Activated CD8-positive, alpha-beta memory T cell treated with anti-CD3 and anti-CD28 coated beads, Interleukin-2, amount 50 U/mL, for 4 hours (primary cell): ENCODE measurements at places on chromosomes 13 and 19.

DNA sequence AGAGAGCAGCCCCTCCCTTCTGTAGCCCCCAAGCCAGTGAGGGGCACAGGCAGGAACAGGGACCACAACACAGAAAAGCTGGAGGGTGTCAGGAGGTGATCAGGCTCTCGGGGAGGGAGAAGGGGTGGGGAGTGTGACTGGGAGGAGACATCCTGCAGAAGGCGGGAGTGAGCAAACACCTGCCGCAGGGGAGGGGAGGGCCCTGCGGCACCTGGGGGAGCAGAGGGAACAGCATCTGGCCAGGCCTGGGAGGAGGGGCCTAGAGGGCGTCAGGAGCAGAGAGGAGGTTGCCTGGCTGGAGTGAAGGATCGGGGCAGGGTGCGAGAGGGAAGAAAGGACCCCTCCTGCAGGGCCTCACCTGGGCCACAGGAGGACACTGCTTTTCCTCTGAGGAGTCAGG is 4.2 kb downstream of the KLK3 start:
- DNase-seq = no peak

GRCh38 chr13:100403675-100404074 is 184.9 kb downstream of the GGACT start:
- DNase-seq = no peak

- peak; percentile 59 for DNase-seq
These were observed 10.9 kb upstream of the ADGRE5 start for GRCh38 chr19:14370169-14370939.

- no peak for DNase-seq
These were observed 3.3 kb upstream of the USP12 start for GRCh38 chr13:27174766-27175455.

- DNase-seq = no peak
These were observed at the start of gene PNMA8B for GRCh38 chr19:46495786-46496099. PNMA8B (minus strand) TSS chr19:46495867; CDS start chr19:46495465, 402 bp downstream.

DNA sequence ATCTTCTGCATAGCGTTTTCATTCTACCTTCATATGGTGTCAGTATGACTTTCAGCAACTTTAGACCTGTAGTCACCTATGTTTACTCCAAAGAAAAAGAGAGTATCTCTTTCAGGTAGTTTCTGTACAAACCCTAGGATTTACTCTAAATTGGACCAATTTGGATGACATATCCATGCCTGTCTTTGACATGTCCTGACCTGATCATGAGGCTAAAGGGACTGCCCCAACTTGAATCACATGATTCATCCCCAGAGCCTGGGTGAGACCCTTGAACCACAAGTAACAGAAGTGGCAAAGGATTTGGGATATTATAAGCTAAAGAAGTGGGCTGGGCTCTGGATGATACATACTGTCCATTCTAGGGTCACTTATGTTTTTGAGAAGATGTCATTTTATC is 124.5 kb upstream of the CSNK1A1L start:
- no peak for DNase-seq

DNA sequence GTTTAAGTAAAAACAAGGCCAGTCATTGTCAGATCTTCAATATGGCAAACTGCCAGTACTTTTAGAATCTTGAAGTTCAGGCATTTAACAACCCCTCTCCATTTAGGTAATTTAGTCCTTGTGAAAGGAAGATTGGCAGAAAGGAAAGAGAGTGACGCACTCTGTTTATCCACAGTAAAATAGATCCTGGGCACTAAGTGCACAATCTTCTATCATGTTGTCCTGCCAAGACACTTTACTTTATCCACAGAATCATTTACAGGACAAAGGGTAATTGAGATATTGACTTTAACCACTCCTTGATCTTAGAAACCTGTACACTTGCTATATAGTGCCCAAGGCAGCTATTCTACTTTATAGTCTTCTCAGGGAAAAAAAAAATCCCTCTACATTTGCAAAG is 786.4 kb upstream of the SLITRK1 start:
- DNase-seq = no peak

- no peak for DNase-seq
These were observed 161.9 kb downstream of the B3GLCT start for GRCh38 chr13:31361673-31362072.

- DNase-seq = no peak
These were observed 105.0 kb downstream of the DGKH start for GRCh38 chr13:42153199-42154113.

DNA sequence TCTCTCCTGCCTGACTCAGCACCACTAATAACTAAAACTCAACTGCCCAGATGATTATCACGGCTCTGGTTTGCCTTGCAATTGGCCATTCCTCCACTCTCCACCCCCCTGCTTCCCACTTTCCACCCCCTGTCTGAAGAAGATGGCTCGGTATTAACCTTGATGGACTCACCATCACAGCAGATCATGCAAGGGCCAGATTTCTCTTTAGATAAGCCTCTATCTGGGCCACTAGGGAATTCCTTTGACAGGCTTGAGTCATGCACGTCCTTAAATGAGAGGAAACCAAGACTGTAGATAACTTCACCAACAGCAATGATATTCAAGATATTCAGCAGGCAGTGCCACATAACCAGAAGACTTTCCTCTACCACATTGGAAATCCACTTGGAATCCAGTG is 131.1 kb upstream of the NBEA start:
- DNase-seq = no peak

- no peak for DNase-seq
These were observed 3.2 kb downstream of the NTF4 start for GRCh38 chr19:49061445-49061844.

- DNase-seq = no peak
These were observed 143.4 kb downstream of the CYSLTR2 start for GRCh38 chr13:48797127-48797526.

- no peak for DNase-seq
These were observed 22.8 kb upstream of the NDUFS7 start for GRCh38 chr19:1360818-1361461.

GRCh38 chr19:49422407-49423070 is 702 bp downstream of the PTH2 start:
- DNase-seq = peak; percentile 41

DNA sequence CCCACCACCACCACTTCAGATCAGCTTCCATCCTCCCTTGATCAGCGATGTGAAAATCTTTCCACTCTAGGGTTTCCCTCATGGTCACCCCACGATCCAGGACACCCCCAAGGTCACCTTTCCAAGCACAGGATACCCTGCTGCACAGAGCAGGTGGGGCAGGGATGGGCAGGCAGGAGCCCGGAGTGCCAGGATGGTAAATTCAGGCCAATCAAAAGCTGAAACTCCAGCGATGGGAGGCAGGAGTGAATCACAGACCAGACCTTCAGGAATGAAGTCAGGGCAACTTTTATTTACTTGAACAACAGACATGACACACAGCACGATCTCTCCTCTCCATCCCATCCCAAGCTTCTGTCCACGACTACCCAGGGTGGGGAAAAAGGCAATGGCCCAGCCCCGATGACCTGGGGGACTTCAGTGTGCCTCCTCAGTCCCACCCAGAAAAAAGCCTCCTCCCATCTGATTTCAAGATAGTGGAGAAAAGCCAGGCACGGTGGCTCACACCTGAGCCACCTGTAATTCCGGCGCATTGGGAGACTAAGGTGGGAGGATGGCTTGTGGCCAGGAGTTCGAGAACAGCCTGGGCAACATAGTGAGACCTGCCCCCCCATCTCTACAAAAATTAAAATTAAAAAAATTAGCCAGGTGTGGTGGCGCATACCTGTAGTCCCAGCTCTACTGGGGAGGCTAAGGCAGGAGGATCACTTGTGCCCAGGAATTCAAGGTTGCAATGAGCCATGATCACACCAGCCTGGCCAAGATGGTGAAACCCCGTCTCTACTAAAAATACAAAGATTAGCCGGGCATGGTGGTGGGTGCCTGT is 39.2 kb downstream of the ZSWIM4 start:
- no peak for DNase-seq

GRCh38 chr19:50331221-50331993 is 2.2 kb upstream of the KCNC3 start:
- no peak for DNase-seq

DNA sequence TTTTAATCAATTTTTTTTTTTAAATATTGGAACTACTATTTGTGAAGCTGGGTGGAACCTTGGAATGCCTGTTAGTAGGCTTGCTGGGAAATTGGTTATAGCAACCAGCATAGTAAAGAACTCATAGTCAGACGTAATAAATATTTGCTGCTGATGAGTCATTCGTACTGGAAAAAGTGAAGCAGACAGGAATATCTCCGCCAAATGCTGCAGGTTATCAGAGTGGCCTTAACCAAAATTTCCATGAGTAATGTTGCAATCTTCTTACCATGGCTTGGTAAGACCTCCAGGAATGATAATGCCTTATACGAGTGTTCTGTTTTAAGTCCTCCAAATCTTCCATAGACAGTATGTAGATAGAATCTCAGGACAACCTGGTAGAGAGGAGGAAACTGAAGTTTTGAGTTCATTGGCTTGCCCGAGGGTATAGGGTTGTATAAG is 34.2 kb downstream of the MBNL2 start:
- no peak for DNase-seq

DNA sequence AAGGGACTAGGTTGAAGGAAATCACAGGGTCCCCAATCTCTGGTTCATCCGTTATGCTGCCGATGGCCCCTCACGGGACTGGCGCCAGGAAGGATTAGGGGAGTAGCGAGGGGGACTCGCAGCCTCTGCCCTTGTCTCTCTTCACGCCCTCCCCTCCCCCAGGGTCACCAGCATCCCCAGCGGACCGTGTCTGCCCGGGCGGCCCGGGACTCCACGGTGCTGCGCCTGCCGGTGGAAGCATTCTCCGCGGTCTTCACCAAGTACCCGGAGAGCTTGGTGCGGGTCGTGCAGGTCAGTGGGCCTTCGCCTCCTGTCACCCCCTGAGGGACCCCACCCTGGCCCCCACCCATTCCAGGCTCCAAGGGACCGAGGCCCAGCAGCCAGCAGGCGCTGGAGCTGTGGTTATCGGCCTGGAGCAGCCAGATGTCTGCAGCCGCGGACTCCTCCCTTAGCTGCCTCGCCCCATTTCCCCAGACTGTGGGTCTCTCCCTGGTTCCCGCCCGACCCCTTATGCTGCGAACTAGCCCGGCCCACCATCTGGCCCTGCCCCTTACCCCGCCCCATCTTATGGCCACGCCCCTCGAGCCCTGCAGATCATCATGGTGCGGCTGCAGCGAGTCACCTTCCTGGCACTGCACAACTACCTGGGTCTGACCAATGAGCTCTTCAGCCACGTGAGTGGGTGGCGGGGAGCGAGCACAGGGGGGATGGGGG is 5.4 kb downstream of the PNPLA6 start:
- no peak for DNase-seq

DNA sequence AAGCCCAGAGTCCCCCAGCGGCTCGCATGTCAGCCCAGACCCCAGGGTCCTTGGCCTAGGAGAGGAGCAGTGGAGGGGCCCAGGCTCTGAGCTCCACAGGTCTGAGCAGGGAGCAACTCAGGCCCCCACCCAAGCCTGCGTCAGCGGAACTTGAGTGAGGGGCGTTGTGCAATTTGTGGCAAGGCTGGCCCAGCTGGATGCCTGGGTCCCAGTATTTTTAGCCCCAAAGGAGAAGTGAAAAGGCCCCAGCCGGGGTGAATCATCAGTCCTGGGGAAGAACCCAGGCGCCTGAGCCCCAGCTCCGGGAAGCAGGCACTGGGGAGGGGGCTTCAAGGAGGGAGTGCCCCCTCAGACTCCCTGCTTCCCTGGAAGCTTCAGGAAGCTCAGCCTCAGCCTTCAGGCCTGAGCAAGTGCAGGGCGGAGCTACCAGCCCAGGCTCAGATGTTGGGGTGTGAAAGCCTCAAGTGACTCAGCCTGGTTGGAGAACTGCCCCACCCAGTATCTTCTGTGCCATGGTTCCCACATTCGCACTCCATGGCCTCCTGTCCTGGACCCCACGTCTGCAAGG is 7.2 kb downstream of the MED29 start:
- peak; percentile 59 for DNase-seq

- peak; percentile 32 for DNase-seq
These were observed 870 bp downstream of the ZNF44 start for GRCh38 chr19:12293777-12294248.

- no peak for DNase-seq
These were observed 31.4 kb downstream of the DNAJC3 start for GRCh38 chr13:95708391-95708774.

- DNase-seq = no peak
These were observed 6.7 kb downstream of the KCTD15 start for GRCh38 chr19:33803383-33803782.

GRCh38 chr13:97499181-97499580 is 65.2 kb downstream of the RAP2A start:
- DNase-seq = no peak

DNA sequence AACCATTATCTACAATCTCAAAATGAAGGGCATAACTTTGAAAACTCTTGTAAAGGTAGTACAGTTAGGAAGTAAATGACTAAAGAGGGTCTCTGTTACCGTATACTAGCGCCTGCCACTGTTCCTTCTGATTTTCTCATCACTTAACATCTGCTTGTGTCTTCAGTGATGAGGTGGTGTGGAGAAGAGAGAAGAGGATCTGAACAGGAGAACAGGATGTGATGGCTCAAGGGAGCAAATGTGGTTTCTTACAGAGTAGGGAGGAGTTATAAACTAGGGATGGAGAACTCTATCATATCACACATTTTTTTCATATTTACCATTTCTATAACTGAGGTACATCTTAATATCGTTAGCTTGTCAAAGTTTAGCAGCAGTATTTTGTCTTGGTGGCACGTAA is 1.1 kb downstream of the KCTD4 start:
- DNase-seq = no peak

DNA sequence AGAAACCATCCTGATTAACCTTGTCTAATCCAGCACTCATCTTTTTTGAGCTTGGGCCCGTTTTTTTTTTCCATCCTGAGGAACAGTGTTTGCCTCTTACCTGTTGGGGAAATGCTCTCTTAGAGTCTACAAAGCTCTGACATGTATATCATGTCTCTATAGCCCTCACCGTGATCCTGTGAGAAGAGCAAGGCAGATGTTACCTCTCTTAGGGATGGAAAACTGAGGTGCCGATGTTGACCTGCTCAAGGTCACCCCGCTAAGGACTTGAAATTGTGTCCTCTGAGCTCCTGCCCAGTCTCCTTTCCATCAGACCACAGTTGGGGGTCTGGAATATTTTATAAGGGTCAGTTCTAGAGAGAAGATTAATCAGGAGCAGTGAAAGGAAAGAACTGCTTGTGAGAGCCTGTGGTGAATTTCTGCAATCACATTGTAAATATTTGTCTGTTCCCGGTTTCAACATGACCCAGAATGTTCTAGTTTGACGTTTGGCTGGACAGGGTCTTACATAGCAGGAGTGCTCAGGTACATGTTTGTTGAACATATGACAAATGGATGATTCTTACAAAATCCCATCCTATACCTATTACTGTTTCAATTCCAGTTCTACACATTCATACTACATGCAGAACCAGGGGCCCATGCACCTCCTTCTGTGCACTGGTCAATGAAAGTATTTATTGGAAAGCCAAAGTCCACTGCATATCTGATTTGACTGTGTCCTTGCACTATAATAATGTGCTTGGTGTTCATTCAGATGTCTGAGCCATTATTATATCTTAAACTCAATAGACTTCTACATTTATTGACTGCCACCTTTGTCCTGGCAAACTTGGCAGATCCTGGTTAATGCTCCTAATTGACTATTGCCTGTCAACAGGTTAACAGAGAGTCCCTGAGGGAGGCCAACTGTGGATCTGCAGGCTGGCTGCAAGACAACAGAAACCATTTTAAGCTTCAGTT is 12.1 kb downstream of the SLC25A15 start:
- DNase-seq = no peak

- no peak for DNase-seq
These were observed 27.7 kb downstream of the MCF2L start for GRCh38 chr13:112996671-112997091.

- DNase-seq = no peak
These were observed 15.9 kb downstream of the PGLS start for GRCh38 chr19:17527326-17527725.

- no peak for DNase-seq
These were observed 7.0 kb upstream of the HCN2 start for GRCh38 chr19:582497-583197.
